ENCODE measurements at places on chromosomes 7 and 10. TPM values are rescaled to one million over a fixed set of nuclear protein-coding genes. Genes with fewer than 3 reads are reported as not detected.
A peak's percentile ranks its signal among the peaks of the same experiment; 100 is the strongest.

GRCh38 chr10:90148116-90148855 is 446.9 kb downstream of the KIF20B start:
- no peak overlapping the region for H3K27ac ChIP-seq
- H3K4me3 ChIP-seq: no peak overlapping the region
- no peak for DNase-seq
- H3K36me3 ChIP-seq: no peaks in the 10 kb centered on the region
- H3K27me3 ChIP-seq: peaks cover 1% of the 10 kb centered on the region

C7orf57 gene
- total RNA-seq: 0.83 TPM

DNA sequence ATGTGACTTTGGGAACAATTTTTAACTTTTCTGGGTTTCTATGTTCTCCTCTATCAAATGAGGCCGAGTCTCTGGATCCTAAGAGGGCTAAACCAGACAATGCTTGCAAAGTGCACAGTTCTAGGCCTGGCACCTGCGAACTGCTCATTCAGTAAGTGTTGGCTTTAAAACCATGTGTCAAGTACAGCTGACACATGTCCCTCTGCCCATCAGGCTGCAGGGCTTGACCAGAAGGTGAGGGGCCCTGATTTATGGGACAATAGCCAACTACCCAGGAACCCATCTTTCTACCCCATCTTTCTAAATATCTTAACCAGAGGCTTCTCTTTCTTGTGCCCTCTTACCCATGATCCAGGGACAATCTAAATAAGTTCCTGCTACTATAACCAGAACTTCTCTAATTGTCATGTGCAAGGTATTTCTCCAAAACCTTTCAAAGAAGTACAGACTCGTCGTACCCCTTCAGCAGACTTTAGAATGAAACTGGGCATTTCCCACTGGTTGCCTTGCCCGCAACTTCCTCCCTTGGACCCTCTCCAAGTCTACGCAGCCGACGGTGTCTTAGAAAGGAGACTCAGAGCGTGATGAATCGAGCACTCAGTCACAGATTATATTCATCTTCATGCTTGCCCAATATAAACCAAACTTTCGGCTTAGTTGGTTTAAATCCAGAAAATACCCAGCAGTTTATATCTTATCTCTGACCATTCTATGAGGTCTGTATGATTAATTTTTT is 69.8 kb upstream of the STEAP1B start:
- peaks cover 47% of the 10 kb centered on the region for H3K27me3 ChIP-seq
- H3K4me3 ChIP-seq: no peak overlapping the region
- peaks cover 19% of the 10 kb centered on the region for H3K4me1 ChIP-seq
- H3K36me3 ChIP-seq: no peaks in the 10 kb centered on the region
- H3K27ac ChIP-seq: no peak overlapping the region
- DNase-seq: peak; percentile 20

- no peak overlapping the region for H3K27ac ChIP-seq
- H3K36me3 ChIP-seq: peaks cover 2% of the 10 kb centered on the region
- no peak for DNase-seq
- no peak overlapping the region for H3K4me3 ChIP-seq
- no peaks in the 10 kb centered on the region for H3K27me3 ChIP-seq
- H3K4me1 ChIP-seq: peaks cover 2% of the 10 kb centered on the region
Observed at GRCh38 chr10:26960308-26960707, 99.5 kb upstream of the ABI1 start.

SEMA3E gene
- not detected for total RNA-seq

PRSS1 gene
- total RNA-seq: not detected

GRCh38 chr10:63457594-63457993 is 8.2 kb downstream of the JMJD1C start:
- no peak for DNase-seq
- H3K4me3 ChIP-seq: no peak overlapping the region
- H3K27ac ChIP-seq: no peak overlapping the region
- peaks cover 14% of the 10 kb centered on the region for H3K4me1 ChIP-seq

DNA sequence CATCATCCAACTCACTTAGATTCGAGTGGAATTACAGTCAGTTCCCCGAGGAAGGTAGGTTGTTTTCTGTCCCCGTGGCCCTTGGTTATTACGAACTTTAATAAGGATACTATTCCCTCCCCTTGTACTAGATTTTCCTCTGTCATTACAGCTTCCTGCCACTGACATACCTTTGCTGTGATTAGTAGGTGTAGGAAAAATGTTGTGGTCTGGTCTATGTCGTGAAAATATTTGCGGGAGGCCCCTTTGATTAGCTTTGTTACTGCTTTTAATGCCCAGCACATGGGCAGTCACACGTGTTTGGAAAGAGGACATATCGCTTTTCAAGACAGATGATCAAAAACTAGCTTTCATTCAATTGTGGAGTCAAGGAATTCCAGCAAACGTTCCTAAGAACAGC is 92.2 kb downstream of the GATA3 start:
- H3K27me3 ChIP-seq: no peaks in the 10 kb centered on the region
- H3K4me1 ChIP-seq: no peaks in the 10 kb centered on the region
- no peak overlapping the region for H3K27ac ChIP-seq

DNA sequence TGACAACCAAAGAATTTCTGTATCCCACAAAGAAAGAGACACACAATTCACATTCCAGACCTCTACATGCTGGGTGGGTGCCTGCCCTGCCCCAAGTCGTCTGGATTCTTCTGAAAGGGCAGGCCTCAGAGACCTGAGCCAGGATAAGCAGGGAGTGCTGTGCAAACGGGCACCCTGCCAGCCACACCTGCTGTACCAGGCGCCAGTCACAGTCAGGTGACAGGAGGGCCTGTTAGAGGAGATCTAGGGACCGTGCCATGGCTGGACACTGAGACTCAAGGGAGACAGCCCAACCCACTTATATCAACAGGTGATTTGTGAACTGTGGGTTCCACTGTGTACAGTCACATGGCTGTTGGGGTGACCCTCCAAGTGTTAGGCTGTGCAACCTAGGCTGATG is 103.1 kb upstream of the AFAP1L2 start:
- peaks cover 87% of the 10 kb centered on the region for H3K4me1 ChIP-seq
- H3K4me3 ChIP-seq: no peak overlapping the region
- no peak for DNase-seq
- peaks cover 31% of the 10 kb centered on the region for H3K36me3 ChIP-seq
- peak overlapping the region; percentile 62 for H3K27ac ChIP-seq

Measured in activated CD8-positive, alpha-beta T cell treated with anti-CD3 and anti-CD28 coated beads for 36 hours (primary cell).